ENCODE measurements at places on chromosomes 7 and 10. TPM values are rescaled to one million over a fixed set of nuclear protein-coding genes. Genes with fewer than 3 reads are reported as not detected.

NPFFR1 gene
- not detected for total RNA-seq

MTURN gene
- 32.6 TPM for total RNA-seq

SAMD8 gene
- total RNA-seq, result 32.8 TPM

DNA sequence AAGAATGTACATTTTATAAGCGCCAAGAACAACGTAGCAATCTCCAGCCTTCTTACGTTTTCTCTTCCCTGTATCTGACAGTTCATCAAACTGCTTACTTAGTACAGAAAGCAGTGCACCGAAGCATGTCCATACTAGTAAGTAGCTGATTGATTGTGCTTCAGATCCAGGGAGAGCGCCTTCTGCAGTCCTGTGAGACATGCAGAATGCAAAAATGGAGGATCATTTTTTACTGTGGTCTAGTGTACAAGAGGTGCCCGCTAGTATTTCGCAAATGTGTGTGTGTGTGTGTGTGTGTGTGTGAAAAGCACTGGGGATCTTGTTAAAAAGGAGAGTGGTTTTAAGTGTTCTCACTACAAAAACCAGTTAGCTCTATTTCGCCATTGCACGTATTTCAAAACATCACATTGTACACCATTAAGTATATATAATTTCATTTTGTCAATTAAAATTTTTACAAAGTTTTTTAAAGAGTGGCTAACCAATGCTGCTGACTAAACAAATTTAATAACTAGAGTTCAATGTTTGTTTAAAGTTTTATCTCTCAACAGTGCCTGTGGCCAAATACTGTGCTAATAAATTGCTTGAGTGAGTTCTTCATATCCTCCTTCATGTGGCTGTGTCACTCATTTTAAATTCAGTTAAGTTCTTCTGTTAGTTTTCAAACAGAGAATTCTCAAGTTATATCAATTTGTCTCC is 99.6 kb downstream of the ZMYND11 start:
- no peaks in the 10 kb centered on the region for H3K36me3 ChIP-seq
- no peaks in the 10 kb centered on the region for H3K27me3 ChIP-seq
- H3K4me1 ChIP-seq, result peaks cover 35% of the 10 kb centered on the region
- no peak overlapping the region for H3K4me3 ChIP-seq

- DNase-seq, result no peak
- H3K4me3 ChIP-seq, result no peak overlapping the region
- H3K4me1 ChIP-seq, result peaks cover 35% of the 10 kb centered on the region
- no peak overlapping the region for H3K27ac ChIP-seq
Observed at GRCh38 chr7:128067983-128068382, 36.7 kb upstream of the LRRC4 start.
